ENCODE measurements at places on chromosomes 7 and 10. TPM values are rescaled to one million over a fixed set of nuclear protein-coding genes. Genes with fewer than 3 reads are reported as not detected.

DNA sequence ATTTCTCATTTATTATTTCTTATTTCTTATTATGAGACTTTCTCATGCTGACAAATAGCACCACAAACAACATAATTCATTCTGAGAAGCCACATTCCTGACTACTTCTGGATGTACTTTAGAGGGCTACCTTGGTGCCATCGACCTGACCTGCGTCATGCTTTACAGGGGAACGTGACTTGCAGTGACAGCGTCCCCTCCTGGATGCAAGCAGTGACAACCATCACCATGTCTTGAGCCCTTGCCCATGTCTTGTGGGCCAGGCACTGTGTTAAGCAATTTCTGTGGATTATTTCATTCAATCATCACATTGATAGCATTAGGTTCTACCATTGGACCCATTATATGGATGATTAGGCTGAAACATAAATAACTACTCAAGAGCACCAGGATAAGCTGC lies 137.0 kb downstream of the ANK3 start:
- no peak for DNase-seq

GRCh38 chr7:77569514-77570232 lies 32.6 kb downstream of the PTPN12 start:
- no peak for DNase-seq

DNA sequence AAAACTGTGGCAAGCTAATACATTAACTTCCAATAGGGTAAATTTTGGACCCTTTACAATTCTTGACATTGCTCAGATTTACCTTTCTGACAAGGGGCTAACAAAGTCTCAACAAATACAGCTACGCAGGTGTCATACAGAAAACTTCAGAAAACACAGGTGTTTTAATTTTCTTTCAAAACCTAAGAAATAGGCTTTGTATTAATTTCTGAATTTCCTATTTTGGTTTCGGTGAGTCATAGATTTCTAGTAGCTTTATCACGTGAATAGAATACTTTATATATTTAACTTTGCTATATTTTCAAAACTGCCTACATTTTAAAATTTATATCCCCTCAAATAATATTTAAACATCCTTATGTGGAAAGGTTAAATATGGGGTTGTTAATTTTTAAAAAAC lies 215.3 kb downstream of the DGKB start:
- no peak for DNase-seq

The TMEM196 gene
- total RNA-seq, result 1.0 TPM

GRCh38 chr10:17381502-17382142 lies 72.8 kb downstream of the ST8SIA6 start:
- DNase-seq, result no peak

Measured in urinary bladder (tissue), 4 donors.